ENCODE measurements at places on chromosomes 3 and 15. TPM values are rescaled to one million over a fixed set of nuclear protein-coding genes. Genes with fewer than 3 reads are reported as not detected.

MCCC1 gene
- total RNA-seq, result 31.2 TPM

FGD5 gene
- not detected for total RNA-seq

DNA sequence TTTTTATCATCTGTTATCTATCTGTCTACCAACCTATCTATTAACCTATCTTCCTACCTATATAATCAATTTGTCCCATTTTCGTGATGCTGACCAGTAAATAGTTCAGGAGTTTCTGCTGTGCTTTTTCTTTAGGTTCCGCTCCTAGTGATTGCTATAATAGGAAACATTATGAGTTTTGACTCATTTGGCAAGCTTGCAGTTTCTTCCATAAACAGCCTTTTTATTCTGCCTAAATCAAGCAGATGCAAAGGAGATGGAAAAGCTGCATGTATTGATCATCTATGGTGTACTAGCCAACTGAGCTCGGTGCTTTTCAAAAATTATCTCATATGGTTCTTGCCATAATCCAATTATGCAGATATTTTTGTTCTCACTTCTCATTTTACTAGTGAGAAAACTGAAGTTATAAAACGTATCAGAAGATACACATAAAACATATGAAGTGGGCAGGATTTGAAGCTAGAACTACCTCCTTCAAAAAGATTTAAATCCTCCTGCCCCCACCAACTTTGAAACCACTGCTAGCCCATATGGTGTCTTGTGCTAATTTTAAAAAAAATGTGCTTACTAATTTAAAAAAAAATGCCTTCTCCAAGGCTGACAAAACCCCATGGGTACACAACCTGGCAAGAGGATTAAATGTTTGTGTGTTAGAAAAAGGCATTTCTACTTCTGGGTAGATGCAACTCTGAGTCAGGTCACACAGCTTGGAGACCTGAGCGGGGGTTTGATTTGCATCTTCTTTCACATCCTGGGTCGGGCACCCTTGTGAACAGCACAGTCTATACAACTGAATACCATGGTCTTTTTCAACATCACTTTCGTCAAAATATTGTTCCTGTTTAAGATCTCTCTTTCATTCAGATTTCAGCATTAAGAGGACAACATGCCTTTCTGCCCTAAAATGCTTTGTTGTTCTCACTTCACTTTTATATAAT is 267.0 kb downstream of the CHL1 start:
- DNase-seq, result no peak

DNA sequence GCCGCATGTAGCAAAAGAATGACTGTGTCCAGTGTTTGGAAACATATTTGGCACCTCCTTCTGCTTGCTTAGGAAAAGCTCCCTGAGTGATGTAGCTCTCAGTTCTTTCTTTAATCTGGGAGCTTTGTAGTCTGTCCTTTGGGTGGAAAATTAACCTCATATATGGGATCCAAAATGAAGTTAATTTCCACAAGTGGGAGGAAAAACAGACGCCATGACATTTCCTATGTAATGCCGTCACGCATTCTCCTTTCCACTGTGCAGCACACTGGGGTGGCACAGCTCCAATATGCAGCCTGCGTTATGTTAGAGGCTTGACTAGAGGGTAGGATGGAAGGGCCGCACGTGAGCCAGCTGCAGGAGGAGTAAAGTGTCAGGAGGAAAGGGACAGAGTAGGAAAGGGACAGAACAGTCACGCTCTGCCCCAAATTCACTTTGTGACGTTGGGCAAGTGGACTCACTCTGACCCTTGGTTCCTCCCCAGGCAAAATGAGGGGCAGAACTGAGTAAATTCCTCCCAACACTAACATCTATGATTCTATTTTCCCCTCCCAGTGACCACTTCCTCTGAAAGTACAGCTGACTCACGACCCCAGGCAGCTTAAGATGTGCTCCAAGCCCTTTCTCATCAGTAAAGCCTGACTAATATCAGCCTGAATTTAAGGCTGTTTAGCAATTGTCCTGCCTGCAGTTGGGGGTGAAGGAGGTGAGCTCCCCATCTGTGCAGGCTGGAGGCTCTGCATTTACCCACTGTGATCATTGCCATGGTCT is 176.5 kb upstream of the PFN2 start:
- DNase-seq, result no peak

SPTBN5 gene
- 1.1 TPM for total RNA-seq

SACM1L gene
- total RNA-seq, result 91.6 TPM

DNA sequence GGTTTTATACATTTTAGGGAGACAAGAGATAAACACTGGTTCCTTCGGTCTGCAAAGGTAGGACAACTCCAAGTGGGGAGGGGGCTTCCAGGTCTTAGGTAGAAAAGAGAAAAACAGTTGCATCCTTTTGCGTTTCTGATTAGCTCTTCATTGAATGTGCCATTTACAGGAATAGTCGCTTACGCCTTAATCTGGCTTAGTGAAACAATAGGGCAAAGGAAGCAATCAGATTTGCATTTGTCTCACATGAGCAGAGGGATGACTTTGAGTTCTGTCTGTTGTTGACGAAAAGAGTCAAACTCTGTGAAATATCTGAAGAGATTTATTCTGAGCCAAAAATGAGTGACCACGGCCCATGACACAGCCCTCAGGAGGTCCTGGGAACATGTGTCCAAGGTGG is 166.0 kb upstream of the ATP10A start:
- DNase-seq, result no peak

GRCh38 chr3:108305484-108306172 is 9.3 kb downstream of the HHLA2 start:
- DNase-seq, result no peak

GRCh38 chr15:88800026-88800425 is 3.2 kb upstream of the ACAN start:
- DNase-seq, result no peak

GRCh38 chr3:58032186-58032585 is 24.0 kb downstream of the FLNB start:
- DNase-seq, result no peak

DNA sequence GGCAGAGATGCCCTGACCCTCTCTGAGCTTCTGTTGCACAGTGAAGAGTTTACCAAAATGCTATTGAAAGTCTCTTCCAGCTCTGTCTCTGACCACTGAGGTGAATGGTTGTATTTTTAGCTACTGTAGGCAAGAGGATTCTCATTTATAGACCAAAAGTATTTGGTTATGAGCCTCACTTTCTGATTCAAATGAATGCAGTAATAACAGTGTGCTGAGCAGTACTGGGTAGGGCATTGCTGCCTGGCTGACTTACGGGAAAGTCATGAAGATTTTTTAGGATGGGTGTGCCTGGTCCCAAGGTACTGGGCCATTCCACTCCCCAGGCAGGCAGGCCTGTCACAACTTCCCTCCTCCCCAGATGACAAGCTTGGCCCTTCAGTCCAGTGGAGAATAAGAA is 15.5 kb downstream of the PLA1A start:
- no peak for DNase-seq

SPATA12 gene
- not detected for total RNA-seq

IMPG2 gene
- total RNA-seq, result 0.42 TPM

- DNase-seq, result no peak
Observed at GRCh38 chr3:158918008-158918407, 116.2 kb downstream of the MFSD1 start.

MAP1A gene
- 3.5 TPM for total RNA-seq

GRCh38 chr3:172939651-172940293 is 189.2 kb downstream of the ECT2 start:
- no peak for DNase-seq

DNA sequence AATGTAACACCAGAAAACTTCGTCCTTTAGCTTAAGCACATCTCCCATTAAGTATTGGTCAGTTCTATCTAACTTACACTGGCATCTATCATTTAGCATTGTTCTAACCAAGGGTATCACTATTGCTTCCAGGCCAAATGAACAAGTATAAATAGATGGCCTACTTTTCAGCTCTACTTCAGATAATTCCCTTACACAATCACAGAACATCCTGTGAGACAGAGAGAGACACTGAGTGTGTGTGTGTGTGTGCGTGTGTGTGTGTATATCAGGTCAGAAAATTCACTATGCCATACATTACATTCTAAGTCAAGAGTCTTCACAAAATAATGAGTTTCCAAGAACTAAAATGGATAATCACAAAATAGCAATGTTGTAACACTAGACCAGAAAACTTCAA is 39.1 kb downstream of the SCAPER start:
- DNase-seq, result no peak

TRIM42 gene
- total RNA-seq, result not detected

DNA sequence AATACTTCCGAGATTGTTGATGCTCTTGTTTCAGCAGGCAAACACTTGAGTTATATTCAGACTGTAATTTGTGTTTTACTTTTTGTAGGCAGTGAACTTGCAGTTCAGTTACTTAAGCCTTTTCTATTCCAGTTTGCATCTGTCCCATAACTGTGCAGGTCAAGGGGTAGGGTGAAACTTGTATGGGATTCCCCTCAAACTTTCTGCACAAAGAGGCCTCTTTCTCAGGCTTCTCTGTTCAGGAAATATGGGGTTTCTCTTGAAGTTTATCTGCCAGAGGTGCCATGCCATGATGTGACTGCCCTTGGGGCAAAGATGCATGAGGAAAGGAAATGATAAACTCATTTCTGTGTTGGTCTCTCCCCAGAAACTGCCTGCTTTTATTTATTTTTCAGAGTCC is 66.7 kb downstream of the SLC24A1 start:
- DNase-seq, result no peak

GRCh38 chr3:72352176-72352575 is 496.1 kb downstream of the SHQ1 start:
- DNase-seq, result no peak

DNA sequence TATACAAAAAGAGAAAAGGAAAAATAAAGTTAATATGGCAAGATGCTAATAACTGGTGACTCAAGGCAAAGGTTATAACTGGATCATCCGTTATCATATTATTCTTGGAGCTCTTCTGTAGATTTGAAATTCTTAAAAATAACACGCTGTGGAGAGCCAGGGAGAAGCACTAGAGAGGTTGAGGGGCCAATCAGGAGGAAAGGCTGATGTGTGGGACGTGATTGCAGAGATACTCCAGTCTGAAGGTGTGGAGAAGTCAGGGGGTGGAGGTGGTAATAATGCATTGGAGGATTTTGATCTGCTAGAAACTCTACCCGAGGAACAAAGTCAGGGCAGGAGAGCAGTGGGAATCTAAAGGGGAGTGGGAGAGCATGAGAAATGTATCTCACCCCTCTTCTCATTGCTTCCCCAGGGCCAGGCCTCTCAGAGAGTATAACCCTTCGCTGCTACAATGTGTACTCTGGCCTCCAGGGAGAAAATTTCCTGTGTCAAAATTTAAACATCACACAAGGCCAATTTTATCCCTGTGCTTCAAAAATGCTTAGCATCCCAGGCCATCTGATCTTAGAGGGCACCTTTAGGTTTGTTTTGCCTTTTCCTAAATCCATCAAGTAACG is 211.5 kb upstream of the SEMA6D start:
- no peak for DNase-seq

DNA sequence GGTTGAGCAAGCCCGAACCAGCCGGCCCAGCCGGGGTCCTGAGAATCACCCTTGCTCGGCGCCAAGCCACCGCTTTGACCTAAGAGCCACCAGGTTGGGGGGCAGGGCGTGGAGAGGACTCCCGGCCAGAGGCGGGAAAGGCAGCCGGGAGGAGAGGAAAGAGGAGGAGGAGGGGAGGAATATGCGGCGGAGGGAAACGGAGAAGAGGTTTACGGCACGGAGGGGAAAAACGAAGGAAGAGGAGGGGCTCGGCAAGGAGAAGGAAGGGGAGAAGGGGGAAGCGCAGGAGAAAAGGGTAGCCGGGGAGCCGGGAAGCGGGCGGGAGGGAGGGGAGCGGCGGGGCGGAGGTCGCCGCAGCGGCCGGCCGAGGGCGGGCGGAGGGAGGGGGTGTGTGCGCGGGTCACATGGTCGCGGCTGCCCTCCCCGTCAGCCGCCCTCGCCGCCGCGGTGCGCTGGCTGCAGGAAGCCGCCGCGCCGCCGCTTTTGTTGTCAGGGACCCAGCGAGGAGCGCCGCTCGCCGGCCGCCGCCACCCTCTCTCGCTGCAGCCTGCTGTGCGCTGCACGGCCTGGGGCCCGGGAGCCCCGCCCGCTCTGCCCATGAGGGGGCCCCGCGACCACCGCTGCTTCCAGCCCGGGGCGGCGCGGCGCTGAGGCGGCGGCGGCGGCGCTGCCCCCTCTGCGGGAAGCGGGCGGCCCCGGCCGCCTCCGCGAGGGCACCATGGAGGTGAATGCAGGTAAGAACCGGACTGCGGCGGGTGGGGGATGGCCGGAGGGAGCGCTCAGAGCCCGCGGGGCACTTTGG is at the start of gene NR1D2:
NR1D2 (plus strand) TSS at position 426 of the 802 bp plus-strand sequence; CDS start at position 719, 293 bp downstream.
- DNase-seq, result peak; percentile 86

DNA sequence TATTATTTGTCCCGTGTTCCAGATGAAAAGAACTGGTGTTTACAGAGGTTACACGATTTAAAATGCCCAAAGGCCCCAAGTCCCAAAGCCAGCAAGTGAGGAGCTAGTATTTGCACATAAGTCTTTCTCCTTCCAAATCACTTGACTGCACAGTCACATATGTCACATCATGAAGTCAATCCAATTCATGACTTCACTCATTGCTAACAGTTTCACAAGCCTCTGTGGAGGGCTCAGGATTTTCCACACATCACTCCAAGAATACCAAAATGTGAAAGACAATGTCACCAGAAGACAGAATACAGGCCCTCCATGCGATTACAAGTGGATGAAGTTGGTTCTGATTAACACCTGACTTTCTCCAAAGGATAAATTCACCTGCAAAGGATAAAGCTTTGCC is 283.1 kb upstream of the UBE2E2 start:
- DNase-seq, result no peak

DNA sequence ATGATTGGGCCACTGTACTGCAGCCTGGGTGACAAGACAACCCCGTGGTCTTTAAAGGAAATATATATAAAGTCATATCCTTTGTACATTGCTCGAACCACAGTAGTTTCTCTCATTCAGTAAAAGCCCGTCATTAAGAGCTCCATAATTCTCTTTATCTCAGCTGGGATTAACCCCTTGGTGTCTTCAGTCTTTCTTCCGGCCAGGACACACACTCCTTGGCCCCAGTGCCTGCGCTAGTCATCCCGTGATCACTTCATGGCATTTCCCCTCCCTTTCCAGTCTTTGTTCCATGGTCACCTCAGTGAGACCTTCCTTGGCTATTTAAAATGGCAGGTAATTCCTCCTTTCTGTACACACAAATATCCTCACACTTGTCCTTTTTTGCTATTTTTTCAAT is 3.3 kb downstream of the RPL35A start:
- DNase-seq, result no peak

LRRC3B gene
- total RNA-seq, result not detected

- no peak for DNase-seq
Observed at GRCh38 chr3:174873832-174874657, 14.9 kb downstream of the NAALADL2 start.
